Activated CD4-positive, alpha-beta T cell treated with anti-CD3 and anti-CD28 coated beads, Interleukin-2, amount 50 U/mL, for 24 hours (primary cell): ENCODE measurements at places on chromosomes 1 and 21.

- peak; percentile 86 for DNase-seq
Measured at GRCh38 chr1:1069056-1069710, 4.9 kb downstream of the RNF223 start.

DNA sequence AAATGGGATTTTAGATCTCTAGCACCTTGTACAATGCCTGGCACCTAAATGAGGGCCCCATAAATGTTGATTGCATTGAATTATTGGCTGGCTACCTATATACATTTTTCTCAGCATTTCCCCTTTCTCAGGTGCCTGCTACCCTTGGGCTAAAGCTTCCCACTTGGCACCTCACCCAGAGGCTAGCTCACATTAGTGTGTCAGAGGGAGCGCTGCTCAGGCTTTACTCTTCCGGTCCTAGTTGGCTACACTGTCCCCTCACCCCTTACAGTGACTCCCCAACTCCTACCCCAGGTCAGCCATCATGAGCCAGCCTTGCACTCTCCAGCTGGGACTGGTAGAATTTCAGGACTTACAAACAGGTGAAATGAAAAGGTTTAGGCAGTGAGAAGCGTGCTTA lies 9.5 kb downstream of the TRAF5 start:
- DNase-seq = no peak

DNA sequence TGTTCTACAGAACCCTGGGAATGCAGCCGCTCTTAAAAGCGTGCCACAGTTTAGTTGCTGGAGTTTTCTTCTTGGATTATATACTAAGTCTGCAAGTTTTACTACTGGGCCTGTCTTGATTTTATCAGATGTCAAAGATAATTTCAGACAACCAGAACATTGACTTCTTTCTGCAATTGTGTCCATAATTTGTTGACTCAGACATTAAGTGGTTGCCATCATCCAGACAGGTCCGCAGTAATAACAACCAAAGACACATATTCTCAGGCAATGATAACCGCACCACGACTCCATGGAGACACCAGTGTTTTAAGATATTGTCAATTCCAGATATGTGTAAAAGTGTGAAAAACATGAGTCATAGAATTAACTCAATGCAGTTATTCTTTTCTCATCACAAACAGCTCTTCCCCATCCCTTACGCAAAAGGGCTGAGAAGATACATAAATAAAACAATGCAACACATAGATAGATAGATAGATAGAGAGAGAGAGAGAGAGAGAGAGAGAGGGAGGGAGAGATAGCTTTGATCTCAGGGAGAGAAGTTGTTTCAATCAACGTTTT lies 90.4 kb upstream of the FMN2 start:
- no peak for DNase-seq

GRCh38 chr1:53361541-53361961 lies 33.7 kb upstream of the LRP8 start:
- DNase-seq = no peak

DNA sequence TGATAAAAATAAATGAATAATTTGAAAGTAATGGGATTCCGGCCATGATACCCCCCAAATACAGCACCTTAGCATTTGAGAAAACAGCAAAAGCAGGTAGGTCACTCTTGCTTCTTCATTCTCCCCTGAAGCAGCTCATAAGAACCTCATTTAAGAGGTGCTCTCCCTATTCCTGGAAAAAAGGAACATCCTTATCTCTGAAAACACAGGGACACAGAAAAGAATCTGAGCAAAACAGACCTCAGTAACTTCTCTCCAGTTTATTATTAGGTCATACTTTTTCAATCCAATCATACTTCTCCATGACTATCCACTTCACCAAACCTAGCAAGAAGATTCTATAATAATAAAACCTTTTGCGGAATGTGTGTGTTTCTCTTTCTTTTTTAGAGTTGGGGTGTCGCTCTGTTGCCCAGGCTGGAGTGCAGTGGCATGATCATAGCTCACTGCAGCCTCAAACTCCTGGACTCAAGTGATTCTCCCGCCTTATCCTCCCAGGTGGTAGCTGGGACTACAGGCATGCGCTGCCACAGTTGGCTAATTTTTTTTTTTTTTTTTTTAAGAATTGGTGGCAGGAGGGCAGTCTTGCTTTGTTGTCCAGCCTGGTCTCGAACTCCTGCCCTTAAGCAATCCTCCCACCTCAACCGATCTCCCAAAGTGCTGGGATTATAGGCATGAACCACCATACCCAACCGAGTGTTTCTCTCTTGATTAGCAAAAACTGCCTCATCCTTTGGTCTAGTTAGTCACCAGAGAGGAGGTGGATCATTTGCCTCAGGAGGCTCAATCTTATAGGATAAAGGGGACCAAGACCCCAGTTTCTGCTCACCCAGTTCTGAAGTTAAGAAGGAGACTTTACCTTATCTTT lies 10.6 kb upstream of the TRIM33 start:
- no peak for DNase-seq

- no peak for DNase-seq
Measured at GRCh38 chr21:20106368-20106767, 891.8 kb upstream of the NCAM2 start.

GRCh38 chr1:67804710-67805109 lies 28.6 kb downstream of the GNG12 start:
- no peak for DNase-seq

GRCh38 chr1:99469550-99469971 lies 176.4 kb upstream of the PALMD start:
- no peak for DNase-seq

GRCh38 chr1:3625151-3625907 lies 514 bp downstream of the TPRG1L start:
- no peak for DNase-seq

DNA sequence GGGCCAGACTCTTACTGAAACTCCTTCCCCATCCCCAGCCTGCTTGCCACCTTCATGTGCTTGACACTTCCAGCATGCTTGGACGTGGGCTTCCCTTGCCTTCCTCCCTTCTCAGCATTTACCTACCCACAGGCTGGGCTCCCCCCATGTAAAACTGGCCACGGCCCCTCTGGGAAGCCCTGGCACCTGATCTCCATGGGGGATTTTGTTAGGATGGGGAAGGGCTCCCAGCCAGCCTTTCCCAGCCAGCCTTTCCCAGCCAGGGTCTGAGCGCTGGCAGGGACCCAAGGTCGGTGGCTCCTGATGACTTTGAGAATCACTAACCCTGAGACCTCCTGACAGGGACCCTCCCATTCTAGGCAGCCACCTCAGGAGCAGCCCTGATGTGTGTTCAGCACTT lies 6.7 kb downstream of the ALX3 start:
- no peak for DNase-seq

DNA sequence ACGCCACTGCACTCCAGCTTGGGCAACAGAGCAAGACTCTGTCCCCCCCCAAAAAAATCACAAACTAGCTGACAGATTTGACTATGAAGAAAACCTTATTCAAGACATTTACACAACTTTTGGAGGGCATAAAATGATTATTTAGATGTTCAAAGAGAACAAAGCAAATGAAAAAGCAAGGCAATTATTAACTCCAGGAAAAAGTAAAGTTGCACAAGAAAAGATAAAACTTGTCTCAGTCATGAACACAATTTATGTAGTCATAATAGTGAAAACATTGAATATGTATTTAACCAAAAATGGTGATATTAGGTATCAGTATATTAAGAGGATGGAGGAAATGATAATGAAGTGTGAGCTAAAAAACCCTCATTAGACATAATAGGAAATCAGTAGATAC lies 11.9 kb upstream of the TARDBP start:
- DNase-seq = no peak

- DNase-seq = no peak
Measured at GRCh38 chr1:48654606-48655210, 122.0 kb downstream of the BEND5 start.

DNA sequence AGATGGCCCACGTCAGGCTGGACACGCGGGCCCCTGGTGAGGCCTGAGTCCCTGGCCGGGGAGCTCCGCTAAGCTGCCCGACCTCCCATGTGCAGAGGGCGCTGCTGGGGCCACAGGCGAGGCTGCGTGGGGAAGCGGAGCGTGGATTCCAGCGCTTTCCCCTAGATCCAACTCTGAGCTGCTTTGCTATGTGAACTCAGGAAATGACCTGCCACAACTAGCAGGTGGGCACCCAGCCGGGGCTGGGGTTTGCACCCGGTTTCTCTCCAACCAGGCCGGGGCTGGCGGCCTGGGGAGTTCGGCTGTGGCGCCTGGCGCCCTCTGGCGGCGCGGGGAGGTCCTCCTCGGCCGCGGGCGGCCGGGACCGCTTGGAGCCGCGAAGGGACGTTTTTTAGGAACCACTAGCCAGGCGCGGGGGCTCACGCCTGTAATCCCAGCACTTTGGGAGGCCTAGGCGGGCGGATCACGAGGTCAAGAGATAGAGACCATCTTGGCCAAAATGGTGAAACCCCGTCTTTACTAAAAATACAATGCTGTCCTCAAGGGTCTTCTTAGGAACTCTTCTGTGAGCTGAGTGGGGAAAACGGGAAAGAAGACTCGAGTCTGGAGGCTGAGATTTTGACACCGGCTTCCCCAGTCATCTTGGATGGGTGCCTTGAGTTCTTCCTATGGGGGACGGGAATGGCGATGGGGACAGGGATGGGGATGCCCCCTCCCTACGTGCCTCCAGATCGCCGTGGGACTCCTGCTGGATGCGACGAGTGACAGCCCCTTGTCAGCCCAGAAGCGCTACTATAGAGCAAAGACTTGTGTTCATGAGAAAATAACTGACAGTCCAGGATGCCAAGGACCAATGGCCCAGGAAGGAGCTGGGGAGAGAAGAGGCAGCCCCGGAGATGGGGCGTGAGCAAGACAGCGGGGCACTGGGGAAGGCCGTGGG lies 12.6 kb downstream of the PYCR2 start:
- DNase-seq = peak; percentile 46

DNA sequence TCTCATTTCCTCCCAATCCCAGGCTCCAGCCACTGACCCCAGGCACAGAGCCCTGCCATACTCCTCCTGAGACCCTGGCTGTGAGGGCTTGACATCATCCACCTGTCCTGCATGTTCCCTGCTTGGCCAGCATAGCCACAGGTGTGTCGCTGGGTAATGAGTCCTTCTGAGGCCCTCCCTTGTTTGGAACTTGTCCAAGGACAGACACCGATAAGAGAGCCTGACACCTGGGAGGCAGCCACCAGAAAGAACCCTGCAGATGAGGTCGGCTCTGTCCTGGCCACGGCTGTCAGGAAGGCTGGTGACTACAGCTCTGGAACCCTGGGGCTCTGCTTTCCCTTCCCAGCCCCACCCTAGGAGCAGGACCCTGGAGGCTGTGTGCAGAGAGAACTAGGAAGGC lies 34.6 kb downstream of the TMEM63A start:
- DNase-seq = no peak

DNA sequence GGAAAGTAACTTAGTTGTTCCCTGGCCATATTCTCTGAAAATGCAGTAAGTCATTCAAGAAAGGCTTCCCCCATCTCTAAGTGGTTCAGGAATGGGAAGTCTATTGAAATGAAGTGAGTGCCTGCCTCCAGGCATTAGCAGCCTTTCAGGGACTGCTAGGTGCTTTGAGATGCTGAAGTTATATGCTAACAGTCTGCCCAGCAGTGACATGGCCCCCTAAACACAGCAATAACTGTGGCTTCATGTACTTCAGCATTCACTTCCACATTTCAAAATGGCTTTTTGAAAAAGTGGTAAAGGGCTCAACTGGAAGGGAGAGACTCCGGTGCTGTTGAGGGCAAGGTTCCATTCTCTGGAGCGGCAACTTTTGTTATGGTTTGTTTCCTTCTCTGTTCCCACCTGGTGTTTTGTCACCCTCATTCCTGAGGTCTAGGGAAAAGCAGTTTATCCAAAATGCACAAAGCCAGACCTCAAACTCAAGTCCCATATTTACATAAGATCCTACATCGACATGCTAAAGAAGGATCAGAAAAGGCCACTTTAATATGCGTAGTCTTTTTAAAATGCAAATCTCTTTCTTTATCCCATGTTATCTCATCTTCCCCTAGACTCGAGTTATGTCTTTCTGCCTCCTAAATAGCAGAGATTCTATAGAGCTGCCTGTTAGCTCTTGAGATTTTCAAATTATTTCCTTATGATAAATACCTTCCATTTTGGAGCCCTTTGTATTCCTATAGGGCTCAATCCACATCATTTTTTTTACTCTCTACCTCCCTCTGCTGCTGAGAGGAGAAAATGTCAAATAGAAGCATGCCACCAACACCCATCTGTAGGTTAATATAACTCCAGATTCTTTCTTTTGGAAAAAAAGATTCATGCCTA lies 34.2 kb upstream of the LRRC8C start:
- DNase-seq = no peak

- no peak for DNase-seq
Measured at GRCh38 chr21:35811191-35811806, 249.0 kb downstream of the SETD4 start.

- DNase-seq = no peak
Measured at GRCh38 chr1:10814976-10815857, 18.8 kb upstream of the CASZ1 start.

GRCh38 chr21:36813052-36813451 lies 114.1 kb downstream of the SIM2 start:
- no peak for DNase-seq

DNA sequence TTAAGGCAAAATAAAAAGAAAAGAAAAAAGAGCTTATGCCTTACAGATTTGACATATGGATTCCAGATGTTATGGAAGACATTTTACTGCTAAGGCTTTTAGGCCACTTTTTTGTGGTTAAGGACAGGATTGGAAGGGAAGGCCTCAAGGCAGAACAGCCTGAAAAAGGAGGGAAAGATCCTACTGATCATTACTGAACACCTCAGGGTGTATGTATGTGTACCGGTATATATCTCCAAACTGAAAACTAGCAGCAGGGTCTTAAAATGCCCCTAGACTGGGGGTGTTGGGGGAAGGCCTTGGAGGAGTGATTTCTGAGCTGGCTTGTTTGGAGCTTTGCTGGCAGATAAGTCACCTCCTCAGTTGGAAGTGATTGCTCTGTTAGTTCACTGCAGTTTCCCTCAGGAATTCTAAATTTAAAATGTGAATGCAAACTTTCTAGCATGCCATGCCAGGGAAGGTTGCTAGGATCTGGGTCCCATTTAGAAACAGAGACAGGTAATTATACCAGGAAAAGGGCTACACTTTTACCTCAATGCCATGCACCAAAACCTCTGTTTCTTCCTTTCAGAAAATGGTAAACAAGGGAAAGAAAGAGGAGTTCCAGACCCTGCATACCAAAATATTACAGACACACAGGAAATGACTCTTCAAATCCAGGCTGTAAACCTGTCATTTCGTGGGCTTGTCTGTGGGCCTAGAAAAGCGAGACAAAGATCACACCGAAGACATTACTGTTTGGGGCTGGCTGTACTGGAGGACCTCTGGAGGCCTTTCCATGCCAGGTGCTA lies 15.0 kb downstream of the C1orf52 start:
- DNase-seq = no peak

DNA sequence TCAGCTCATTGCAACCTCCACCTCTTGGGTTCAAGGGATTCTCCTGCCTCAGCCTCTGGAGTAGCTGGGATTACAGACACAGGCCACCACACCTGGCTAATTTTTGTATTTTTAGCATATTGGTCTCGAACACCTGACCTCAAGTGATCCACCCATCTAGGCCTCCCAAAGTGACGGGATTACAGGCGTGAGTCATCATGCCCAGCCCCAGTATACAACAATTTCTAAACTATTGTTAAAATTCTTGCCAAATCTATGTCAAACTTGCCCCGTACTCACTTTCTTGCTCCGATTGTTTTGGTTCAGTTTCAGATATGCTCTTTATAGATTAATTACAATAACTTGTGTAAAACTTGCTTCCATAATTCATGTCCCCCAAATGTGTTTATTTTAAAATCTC lies 4.1 kb downstream of the RGS18 start:
- no peak for DNase-seq
